Activated CD8-positive, alpha-beta memory T cell treated with anti-CD3 and anti-CD28 coated beads for 4 hours (primary cell): ENCODE measurements at places on chromosomes 3 and 15.

DNA sequence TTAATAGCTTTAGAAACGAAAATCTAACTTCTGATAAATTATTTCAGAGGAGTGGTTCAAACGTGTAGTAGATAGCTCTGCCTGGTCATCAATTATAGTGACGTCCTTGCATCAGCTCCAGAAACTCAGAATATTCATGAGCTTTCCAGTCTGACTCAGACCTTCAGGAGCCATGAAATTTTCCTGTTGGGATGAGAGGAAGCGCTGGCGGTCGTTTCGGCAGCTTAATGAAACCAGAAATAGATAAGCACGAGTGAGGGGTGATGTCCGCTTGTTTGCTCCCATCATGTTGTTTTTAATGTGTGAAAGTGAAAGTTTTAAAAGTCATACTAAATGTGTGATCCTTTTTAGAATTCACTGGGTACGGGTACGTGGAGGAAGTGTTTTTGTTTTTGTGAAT lies 141.1 kb downstream of the PGPEP1L start:
- no peak for DNase-seq

- DNase-seq, result no peak
Measured at GRCh38 chr3:119697394-119697793, 5.4 kb upstream of the CFAP91 start.

DNA sequence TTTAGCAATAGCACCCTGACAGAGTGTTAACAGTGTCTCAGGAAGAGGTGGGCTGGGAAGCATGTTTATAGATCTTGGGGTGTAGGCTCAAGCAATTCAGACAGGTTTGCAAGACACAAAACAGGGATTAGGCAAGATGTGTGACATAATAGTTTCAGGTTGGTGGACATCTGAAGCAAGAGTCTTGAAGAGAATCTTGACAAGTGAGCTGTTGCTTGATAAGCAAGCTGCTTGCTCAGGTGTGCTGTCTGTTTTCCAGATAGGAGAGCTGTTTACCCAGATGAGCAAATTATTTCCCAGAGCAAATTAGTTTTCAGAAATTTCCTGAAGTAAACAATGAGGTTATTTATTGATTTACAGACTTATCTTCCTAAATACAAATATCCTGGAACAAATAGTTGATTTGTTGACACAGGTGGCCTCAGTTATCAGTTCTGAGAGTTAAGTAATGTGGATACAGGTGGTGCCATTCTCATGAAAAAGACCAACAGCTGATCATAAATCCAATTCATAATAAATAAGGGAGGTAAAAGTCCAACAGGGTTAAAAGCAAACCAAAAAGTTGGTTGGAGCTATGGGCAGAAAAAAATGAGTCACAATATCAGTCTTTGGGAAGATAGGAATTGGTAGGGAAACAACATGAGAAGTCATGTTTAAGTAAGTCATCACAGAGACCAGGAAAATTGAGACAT lies 437.3 kb downstream of the TBL1XR1 start:
- no peak for DNase-seq

GRCh38 chr3:189756582-189757078 lies 125.4 kb downstream of the TP63 start:
- no peak for DNase-seq

DNA sequence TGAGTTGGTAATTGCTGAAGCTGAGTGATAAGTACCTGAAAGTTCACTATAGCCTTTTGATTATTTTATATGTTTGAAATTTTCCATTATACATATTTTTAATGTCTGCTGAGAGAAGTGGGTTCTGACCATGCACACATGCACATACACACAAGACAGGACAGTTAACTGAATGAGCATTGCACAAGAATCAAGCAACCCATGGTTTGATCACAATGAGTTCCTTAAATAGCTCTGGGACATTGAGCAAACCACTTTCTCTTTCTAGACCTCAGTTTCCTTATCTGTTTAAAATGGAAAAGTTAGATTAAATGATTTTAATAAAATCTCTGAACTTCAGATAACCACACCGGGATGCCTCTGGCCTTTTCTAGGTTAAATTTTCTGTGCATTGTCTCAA lies 26.7 kb downstream of the SNTN start:
- no peak for DNase-seq

- no peak for DNase-seq
Measured at GRCh38 chr15:90316139-90316538, 35.9 kb upstream of the ZNF774 start.

GRCh38 chr3:132538072-132538471 lies 59.0 kb upstream of the ACKR4 start:
- no peak for DNase-seq
